Adipocyte (in vitro differentiated cells): ENCODE measurements at places on chromosomes 1 and 21.

DNA sequence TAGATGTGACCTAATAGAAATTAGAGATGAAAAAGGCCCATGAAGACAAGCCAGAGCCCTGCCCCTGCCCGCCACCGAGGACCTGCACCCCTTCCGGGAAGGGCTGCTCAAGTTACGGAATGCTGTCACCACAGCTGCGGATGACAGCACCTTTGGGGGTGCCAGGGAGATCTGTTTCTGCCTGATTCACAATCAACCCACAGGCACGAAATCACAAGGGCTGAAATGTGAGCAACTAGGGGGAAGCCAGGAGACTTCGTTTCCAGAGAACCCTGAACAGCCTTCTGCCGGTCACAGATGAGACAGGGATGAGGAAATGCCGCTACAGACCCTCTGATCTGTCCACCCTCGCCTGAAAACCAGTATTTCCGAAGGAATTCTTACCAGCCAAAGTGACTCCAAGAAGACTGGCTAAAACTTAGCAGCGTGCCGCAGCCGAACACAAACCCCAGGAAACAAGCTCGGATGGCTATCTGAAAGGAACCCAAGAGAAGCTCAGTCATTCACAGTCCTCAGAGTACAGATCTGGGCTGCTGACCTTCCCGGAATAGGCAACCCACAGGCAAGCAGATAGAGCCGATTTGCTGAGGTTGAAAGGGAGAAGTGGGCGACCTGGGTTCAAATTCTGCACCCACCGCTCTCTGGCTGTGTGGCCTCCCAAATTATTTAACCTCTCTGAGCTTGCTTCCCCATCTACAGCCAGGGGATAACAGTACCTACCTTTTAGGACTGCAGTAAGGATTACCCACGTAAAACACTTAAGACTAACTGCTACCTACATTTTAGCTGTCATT, 1.1 kb downstream of the ICMT start:
- no peak for DNase-seq

DNA sequence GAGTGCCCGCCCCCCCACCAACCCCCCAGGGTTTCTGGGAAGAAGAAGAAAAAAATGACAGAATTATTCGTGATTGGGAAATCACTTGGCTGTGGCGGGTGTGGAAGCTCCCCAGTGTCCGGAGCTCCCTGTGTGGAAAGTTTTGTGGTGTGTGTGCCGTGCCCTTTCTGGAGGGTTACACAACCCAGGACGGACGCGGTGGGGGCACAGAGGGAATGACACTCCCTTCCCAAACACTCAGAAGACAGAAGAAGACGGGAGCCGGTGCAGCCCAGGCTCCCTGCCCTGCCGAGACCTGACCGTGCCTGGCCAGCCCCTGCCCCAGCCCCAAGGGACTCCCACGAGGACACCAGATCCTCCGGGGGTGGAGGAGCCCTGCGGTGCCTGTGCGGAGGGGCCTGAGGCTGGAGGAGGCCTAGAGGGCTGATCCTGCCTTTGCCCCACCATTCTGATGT, 33.0 kb upstream of the ADARB1 start:
- DNase-seq, result peak; percentile 98

DNA sequence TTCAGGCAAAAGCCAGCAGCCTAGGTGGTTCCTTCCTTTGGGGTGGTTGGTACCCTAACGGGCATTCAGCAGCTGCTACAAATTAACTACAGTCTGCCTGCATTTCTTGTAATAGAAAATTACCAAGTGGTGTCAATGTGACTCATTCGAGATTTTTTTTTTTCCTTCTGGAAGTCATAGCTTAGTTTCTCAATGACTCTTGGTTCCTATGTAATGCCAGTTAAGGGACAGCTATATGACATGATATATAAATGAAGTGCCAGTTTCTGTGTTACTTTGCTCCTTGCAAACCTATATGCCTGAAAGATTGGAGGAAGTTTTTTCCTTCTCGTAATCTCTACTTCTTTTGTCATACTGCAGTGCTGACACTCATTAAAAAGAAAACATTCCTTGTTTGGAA, 2.6 kb downstream of the MGST3 start:
- DNase-seq, result peak; percentile 77

DNA sequence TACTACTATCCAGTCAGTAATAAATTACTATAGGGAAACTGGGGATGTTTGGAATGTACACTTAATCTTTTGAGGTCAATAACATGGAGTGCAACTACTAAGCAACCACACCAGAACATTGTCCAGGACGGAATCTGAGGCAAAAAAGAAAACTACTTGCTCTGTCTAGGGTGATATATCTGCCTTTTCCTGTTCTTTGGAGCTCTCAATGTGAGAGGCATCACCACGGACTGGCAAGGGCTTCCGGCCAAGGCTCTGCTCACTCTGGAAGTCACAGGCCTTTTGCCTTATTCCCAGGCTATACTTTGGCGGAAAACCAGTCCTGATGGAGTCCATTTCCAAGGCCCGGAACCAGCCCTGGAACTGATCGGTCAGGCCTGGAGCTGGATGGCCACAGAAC, 94.2 kb downstream of the DTL start:
- no peak for DNase-seq

DNA sequence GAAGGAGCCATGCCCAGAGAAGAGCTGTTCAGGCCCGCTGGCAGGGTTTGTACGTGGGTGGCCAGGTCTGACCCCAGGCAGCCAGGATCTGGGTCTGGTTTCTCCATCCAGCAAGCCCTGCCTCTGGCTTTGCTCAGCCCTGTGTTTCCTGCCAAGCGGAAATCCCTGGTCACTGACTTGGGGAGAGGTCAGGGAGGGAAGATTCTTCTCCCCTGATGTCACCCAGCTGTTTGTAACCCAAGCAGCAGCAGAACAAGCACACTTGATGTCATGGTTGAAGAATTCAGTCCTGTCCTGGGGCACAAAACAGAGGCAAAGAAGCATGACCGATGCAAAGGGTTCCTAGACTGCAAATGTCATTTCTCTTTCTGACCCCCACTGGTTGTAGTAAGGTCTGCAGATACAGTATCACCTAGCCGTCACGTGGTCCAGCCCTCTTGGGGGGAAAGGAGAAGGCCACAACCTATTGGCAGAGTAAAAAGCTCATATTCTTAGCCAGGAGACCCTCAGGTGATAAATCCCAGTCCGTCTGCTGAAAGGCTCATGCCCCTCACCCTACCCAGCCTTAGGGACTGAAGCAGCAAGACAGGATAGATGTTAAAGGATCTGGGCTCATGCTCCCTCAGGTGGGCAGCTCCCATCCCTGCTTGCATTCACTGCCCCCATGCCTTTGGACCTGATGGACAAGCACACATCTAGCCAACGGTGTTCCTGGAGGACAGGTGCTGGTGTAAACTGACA, 120.9 kb downstream of the SYT2 start:
- peak; percentile 98 for DNase-seq

DNA sequence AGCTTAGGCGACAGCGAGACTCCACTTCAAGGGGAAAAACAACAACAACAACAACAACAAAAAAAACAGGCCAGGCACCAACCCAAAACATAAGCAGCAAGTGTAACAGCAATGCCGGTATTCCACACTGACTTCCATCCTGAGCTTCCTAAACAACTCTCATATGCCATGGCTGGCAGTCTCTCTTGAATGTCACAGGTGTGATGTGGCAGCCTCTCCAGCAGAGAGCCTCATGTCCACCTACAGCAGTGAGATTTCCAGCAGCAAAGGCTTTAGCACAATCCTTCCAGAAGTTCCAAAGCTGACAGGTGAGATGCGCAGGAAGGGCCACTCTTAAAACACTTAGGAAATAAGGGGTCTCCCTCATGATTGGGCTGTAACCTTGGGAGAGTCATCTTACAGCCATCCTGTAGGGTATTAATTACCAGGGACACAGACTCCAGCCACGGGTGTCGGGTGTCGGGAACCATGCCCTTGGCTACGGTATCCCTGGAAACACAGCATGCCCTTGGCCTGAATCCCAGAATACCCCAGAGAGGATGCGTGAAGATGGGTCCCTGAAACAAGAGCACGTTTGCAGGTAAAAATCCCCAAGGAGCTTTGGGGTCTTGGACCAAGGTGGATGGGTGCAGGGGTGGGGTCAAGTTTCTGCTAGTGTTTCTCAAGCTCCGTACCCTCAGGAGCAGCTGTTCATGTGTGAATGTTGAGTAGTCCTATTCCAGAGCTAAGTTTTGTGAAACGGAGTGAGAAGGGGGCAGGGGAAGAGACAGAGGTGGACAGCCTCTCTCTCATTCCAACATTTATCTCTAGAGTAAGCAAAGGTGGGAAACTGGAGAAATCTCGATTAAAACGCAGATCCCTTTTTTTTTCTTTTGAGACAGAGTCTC, 31.4 kb downstream of the CLSTN1 start:
- peak; percentile 35 for DNase-seq

DNA sequence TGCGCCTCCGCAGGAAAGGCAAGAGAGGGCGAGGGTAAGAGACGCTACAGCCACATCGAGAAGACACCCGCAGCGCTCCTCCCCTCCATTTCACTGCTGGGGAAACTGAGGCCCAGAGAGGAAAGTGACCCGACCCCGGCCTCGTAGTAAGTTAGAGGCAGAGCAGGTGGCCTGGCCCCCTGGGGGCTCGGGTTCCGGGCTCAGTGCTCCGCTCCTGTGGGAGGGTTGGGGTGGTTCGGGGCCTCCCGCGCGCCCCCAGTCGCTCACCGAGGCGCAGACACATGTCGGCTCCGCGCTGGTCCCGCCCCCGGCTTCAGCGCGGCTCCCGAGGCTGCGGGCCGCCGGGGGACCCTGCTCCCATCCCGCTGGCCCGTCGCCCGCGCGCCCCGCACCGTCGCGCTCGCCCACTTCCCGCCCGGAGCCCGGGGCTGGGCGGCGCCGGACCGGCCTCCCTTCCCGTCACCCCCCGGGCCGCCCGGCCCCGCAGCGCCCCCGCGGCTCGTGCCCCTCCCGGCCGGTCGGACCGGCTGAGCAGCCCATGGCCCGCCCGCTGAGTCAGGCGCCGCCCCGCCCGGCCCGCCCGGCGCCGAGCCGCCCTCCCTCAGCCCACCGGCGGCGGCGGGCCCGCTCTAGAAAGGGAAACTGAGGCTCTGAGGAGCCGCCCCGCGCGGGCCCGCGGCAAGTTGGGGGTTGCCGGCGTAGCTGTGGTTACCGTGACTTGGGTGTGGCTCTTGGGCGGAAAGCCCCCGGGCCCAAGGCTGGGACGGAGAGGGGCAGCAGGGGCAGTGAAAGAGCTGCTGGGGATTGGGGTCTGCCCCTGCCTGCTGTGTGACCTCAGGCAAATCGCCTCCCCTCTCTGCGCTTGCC, at the start of gene TMEM54:
TMEM54 (minus strand) TSS at position 434 of the 867 bp plus-strand sequence; CDS start at position 283, 151 bp downstream.
- peak; percentile 83 for DNase-seq
